Thoracic aorta (tissue), 2 donors: ENCODE measurements at places on chromosomes 11 and 22.

DNA sequence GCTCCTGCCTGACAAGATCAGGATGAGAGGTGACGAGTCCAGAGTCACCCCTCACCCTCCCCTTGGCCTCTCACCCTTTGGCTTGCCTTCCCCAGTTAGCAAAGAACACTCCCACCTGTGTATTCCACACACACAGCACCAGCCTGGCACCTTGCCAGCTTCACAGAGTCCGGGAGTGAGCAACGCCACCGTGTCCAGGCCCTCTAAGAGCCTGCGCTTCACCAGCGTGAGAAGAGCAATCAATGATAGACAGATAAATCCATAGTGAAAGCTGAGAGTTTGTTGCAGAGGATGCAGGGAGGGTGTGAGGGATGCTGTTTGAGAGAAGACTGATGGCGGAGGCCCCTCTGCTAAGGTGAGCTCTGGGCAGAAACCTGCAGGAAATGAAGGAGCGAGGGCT is 404.5 kb downstream of the LARGE1 start:
- DNase-seq: no peak
- H3K4me3 ChIP-seq: no peak overlapping the region
- no peaks in the 10 kb centered on the region for H3K27me3 ChIP-seq
- no peak overlapping the region for H3K27ac ChIP-seq
- no peaks in the 10 kb centered on the region for H3K4me1 ChIP-seq

- no peaks in the 10 kb centered on the region for H3K4me1 ChIP-seq
- no peak overlapping the region for H3K4me3 ChIP-seq
- H3K36me3 ChIP-seq: peaks cover 51% of the 10 kb centered on the region
These were observed 43.4 kb downstream of the CPT1A start for GRCh38 chr11:68798221-68798813.

- DNase-seq: no peak
- H3K4me1 ChIP-seq: no peaks in the 10 kb centered on the region
- H3K4me3 ChIP-seq: no peak overlapping the region
- no peaks in the 10 kb centered on the region for H3K27me3 ChIP-seq
These were observed 13.8 kb upstream of the RBM4B start for GRCh38 chr11:66691311-66691980.

DNA sequence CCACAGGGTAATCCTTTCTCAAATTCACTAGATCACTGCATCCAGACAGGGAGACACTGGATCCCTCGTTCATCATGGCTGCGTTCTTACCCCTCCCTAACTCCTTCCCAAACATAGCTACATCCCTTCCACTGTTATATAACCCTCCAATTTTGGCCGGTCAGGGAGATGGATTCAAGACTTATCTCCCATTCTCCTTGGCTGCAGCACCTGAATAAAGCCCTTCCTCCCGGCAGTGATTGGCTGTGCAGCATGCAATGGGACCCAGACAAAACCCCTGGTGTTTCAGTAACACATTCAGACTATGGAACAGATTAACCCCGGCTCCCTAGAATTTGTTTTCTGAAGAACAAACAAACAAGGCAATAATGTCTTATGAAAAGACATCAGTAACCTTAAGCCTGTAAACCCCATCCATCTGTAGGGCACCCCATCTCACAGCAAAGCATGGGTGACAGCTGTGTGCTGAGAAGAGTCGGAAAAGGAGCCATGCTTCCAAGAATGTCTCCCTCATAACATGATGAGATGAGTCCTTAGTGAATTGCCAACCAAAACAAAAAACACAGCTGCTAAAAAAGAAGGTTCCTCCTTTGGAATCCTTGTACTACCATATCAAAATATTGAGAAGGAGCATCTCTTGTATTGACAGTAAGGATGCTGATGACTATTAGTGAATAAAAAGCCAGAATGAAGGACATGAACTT is 5.0 kb downstream of the MIF start:
- H3K36me3 ChIP-seq: peaks cover 3% of the 10 kb centered on the region
- no peaks in the 10 kb centered on the region for H3K27me3 ChIP-seq
- peaks cover 6% of the 10 kb centered on the region for H3K4me1 ChIP-seq
- no peak overlapping the region for H3K4me3 ChIP-seq
- no peak for DNase-seq

DNA sequence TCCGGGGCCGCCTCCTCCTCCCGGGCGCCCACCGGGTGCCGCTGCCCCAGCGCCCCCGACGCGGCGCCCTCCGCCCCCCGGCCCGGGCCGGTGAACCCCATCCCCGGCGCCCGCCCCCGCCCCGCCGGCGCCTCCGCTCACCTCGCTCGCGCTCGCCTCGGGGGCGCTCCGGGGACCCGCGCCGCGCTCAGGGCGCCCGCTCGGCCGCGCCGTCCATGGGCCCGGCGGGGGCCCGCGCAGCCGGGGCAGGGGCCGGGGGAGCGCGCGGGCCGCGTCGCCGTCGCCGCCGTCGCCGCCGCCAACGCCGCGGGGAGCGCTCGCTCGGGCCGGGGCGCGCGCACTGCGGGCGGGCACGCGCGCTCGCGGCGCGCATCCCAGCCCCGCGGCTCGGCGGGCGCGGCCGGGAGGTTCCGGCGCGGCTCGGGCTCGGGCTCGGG is 293 bp downstream of the DUSP8 start:
- no peaks in the 10 kb centered on the region for H3K36me3 ChIP-seq
- peaks cover 58% of the 10 kb centered on the region for H3K4me1 ChIP-seq
- no peak for DNase-seq
- H3K27me3 ChIP-seq: no peaks in the 10 kb centered on the region
- H3K27ac ChIP-seq: peak overlapping the region; percentile 69

DNA sequence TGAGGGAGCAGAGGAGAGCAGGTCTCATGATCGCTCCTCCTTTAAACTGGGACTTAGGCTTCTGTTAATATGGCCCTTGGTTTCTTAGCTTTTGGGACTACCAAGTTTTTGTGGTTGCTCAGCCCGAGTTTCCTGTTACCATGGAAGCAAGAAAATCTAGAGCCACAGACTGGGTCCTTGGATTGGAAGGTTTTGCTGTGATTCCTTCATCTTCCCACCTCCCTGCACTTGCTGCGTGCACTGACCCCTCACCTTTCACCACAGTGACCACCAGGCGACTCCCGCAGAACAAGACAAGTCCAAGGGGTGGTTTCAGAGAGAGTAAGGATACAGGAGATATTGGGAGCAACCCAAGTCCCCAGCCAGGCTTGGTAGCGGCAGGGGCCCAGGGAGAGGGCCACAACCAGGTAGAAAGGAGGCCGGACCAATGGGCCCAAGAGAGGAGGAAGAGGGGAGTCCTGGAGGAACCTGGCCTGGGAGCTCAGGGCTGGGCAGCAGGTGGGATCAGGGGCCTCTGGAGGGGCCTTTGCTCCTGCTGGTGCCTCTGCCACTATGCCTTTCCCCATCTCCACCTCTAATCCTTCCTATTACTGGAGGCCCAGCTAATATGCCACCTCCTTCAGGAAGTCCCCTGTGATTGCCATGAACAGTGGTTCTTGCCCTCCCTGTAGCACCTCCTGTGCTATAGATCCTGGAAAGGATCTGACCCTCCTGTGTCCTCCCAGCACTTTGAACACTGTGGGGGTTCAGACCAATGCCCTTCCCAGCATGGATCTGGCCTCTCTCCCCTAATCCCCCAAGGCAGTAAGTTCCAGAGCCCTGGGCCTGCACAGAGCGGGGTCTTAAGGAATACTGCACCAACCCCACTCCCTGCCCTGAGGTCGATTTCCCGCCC is 21.2 kb downstream of the CSF2RB start:
- H3K4me3 ChIP-seq: no peak overlapping the region
- no peak for DNase-seq
- no peaks in the 10 kb centered on the region for H3K27me3 ChIP-seq
- no peaks in the 10 kb centered on the region for H3K4me1 ChIP-seq
- no peaks in the 10 kb centered on the region for H3K36me3 ChIP-seq
- H3K27ac ChIP-seq: no peak overlapping the region

DNA sequence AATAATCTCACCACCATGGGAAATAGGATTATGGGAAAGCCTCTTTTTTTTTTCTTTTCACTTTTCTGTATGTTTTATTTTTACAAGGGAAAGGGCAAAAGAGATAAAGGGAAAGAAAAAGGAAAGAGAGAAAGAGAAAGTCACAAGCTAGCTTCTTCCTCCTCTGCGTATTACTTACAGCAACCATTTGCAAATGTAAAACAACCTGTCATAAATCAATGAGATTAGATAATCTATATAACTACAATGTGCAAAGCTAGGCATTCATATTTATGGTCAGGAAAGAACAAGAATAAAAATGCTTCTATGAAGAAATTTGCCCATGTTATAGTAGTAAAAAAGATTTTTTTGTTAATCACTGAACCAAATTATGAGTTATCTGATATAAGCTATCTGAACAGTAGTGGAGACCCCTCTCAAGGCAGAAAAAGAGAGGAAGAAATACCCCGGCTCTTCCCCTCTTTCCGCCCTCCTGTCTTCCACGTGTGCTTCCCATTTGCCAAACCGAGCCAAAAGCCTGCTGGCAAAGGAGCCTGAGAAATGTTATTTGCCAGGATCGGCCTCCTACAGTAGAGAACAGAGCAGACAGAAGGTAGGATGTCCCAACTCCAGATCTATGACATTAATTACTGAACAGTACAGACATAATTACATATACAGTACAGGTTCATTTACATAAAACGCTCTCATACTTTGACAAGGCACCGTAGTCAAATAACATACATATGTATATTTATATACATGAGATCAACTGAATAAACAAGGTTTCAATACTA is 50.2 kb downstream of the ARHGAP32 start:
- H3K27me3 ChIP-seq: no peaks in the 10 kb centered on the region
- H3K4me3 ChIP-seq: no peak overlapping the region
- H3K27ac ChIP-seq: no peak overlapping the region
- H3K4me1 ChIP-seq: peaks cover 6% of the 10 kb centered on the region
- no peaks in the 10 kb centered on the region for H3K36me3 ChIP-seq

- no peak overlapping the region for H3K4me3 ChIP-seq
- no peak for DNase-seq
- H3K27ac ChIP-seq: no peak overlapping the region
- H3K36me3 ChIP-seq: no peaks in the 10 kb centered on the region
- H3K27me3 ChIP-seq: no peaks in the 10 kb centered on the region
These were observed 265.9 kb upstream of the SESN3 start for GRCh38 chr11:95496901-95497300.

- no peaks in the 10 kb centered on the region for H3K27me3 ChIP-seq
- H3K36me3 ChIP-seq: no peaks in the 10 kb centered on the region
- peaks cover 25% of the 10 kb centered on the region for H3K4me1 ChIP-seq
- no peak overlapping the region for H3K4me3 ChIP-seq
These were observed 125.0 kb upstream of the ARHGAP42 start for GRCh38 chr11:100562128-100562527.

DNA sequence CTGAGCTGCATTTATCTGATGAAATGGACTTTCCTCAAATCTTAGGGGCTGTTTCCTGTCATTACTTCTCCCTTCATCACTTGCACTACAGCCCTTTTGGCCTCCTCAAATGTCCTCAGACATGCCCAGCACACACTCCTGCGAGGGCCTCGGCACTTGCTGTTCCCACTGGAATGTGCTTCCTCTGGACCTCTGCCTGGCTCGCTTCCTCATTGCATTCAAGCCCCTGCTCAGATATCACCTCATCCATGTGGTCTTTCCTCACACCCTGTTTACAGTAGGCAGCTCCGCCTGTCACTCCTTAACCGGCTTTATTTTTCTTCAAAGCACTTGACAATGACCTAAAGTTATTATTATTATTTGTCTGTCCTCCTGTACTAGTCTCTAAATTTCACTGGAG is 9.0 kb downstream of the NAT10 start:
- peaks cover 73% of the 10 kb centered on the region for H3K36me3 ChIP-seq
- no peak overlapping the region for H3K27ac ChIP-seq
- no peak overlapping the region for H3K4me3 ChIP-seq
- no peaks in the 10 kb centered on the region for H3K27me3 ChIP-seq
- DNase-seq: no peak
